ENCODE measurements at places on chromosomes 12 and 14.
A peak's percentile ranks its signal among the peaks of the same experiment; 100 is the strongest.

- DNase-seq = no peak
Measured at GRCh38 chr14:101947577-101947903, 16.8 kb upstream of the DYNC1H1 start.

GRCh38 chr12:71865757-71866536, 26.4 kb downstream of the TBC1D15 start:
- DNase-seq = no peak

- no peak for DNase-seq
Measured at GRCh38 chr12:57802607-57803006, 15.9 kb downstream of the AVIL start.

DNA sequence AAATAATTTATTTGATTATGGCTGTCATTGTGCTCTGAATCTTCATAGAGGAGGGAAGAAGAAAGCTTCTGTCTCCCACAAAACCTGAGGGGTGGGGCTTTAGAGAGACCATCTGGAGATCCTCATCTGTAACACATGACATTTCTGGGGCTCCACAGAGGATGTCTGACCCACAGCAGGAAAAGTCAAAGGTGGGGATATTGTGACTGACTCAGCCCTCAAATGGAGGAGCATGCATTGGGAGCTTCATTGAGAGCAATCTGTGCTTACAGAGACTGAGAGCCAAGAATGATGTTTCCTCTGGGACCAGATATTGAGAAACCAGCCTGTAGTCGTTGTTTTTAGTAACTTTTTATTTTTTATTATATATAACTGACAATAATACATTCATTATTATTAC, 158.7 kb downstream of the SYT1 start:
- no peak for DNase-seq

DNA sequence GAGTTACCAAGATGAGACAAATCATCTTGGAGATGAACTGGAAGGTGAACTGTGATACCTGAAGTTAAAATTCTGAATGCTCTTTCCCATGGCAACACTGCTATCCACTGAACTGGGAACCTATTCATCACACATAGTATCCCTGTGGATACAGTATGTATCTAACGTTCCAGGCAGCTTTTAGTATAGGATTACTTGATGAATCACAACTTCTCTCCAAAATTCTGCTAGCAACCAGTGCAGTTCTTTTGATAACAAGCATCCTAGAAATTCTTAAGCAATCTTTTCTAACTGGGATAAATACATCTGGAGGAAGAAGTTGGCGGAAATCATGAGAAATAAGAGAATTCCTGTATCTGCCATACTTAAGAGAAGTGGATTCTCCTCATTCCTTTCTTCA, 66.4 kb downstream of the PAWR start:
- no peak for DNase-seq

DNA sequence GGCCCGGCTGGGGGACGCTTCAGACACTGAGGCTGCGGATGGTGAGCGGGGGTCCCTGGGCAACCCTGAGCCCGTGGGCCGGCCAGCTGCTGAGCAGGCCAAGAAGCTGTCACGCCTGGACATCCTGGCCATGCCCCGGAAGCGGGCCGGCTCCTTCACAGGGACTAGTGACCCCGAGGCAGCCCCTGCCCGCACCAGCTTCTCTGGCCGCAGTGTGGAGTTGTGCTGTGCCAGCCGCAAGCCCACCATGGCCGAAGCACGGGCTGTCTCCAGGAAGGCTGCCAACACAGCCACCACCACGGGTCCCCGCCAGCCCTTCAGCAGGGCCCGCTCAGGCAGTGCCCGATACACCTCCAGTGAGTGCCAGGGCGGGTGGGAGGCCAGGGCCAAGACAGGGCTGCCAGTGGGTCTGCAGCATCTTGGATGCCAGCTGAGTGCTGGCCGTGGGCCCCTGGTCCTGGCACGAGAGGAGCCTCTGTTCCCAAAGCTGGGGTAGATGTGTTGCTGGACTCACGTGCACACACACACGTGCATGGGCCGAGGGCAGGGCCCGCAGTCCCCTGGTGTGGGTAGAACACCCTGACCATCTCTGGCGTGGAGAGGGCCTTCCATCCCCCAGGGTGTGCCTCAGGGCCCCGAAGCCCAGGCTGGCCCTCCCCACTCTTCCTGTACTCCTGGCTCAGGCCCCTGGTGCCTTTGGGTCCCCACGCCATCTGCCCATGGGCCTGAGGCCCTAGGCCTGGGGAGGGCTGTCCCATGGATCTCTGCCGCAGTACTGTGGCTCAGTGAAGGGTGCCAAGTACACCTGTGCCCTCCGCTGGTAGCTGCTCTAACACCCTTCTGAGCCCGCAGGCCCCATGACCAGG, 22.8 kb downstream of the CEP170B start:
- no peak for DNase-seq

GRCh38 chr12:12007001-12007712, 63.6 kb upstream of the BCL2L14 start:
- no peak for DNase-seq

GRCh38 chr12:51333536-51333935, 9.6 kb upstream of the BIN2 start:
- no peak for DNase-seq

DNA sequence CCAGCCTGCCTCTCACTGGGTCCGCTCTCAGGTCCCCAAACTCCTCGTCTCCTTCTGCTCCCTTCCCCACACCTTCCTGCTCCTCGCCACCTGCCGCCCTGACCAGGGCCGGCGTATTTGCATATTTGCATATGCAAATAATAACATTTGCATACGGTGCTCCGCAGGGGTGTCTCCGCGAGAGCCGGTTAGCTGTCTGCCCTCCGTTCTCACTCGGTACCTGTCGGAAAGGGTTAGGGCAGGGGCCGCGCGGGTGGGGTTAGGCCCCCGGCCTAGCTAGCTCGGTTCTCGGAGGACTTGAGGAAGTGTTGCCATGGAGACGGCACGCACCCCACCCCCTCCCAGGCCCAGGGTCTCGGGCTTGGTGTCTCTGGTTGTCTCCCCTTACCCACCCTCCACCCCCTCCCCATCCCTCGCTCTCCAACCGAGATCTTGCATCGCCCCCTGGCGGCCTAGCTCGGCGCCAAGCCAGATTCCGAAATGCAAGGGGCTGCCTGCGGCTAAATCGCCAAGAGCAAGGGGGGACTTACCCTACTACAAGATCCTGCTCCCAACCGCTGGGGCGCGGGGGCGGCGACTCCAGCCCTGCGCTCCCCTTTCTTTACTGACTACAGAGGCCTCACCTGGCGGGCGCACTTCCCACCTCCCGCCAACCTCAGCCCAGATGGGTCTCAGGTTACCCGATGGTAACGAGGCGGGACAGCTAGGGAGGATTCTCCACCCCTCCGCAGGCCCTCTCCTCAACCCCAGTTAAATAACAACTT, 8.1 kb downstream of the STAC3 start:
- DNase-seq = peak; percentile 63

GRCh38 chr14:85471744-85472143, 58.2 kb upstream of the FLRT2 start:
- DNase-seq = no peak

DNA sequence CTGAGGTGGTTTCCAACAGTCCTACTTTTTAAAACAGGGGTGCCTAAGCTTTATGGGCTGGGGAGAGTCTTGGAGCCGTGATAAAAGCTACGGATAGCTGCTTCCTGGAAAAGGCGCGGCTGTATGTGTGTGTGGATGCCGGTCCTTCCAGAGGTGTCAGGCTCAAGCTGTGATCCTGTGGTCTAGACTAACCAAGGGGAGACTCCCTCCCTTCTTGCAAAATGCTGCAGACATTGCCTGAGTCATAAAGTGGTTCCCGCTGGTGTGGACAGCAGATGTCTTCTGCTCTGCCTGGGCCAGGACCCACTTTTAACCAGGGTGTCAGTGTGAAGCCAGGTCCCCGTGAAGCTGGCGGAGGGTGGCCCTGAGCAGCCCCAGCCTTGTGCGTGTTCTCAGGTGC, 37.8 kb downstream of the CCDC92 start:
- no peak for DNase-seq

- DNase-seq = no peak
Measured at GRCh38 chr12:29782285-29782870, 1.4 kb downstream of the TMTC1 start.

Measured in CD4-positive, alpha-beta memory T cell (primary cell).